Heart left ventricle (tissue), 16 donors: ENCODE measurements at places on chromosomes 3 and 15. TPM values are rescaled to one million over a fixed set of nuclear protein-coding genes. Genes with fewer than 3 reads are reported as not detected.

- no peak for DNase-seq
Observed at GRCh38 chr3:142148044-142148791, 1.1 kb downstream of the TFDP2 start.

DNA sequence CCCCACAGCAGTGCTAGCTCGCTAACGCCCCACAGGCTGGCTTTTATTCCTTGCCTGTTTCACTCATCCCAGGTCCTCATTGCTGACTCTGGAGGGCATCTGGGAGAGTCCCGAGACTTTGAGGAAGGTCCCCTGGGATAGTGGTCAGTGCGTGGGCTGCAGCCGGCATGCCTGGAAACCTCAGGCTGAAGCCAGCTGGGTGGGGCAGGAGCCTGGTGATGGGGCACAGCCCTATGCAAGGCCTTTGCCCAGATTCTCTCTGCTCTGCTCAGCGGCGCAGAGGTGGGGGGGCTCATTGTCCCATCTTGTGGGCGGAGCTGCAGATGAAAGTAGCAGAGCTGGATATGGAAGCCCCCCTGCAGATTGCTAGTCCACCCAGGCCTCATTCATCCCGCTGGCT lies 55.7 kb upstream of the SMAD6 start:
- DNase-seq, result peak; percentile 52

GRCh38 chr3:186217820-186218164 lies 108.9 kb upstream of the ETV5 start:
- DNase-seq, result no peak

GRCh38 chr15:53591041-53591440 lies 168.4 kb downstream of the WDR72 start:
- DNase-seq, result no peak

- DNase-seq, result no peak
Observed at GRCh38 chr3:144039661-144040060, 68.0 kb downstream of the DIPK2A start.

- DNase-seq, result no peak
Observed at GRCh38 chr3:101351829-101352228, 31.5 kb upstream of the IMPG2 start.

DNA sequence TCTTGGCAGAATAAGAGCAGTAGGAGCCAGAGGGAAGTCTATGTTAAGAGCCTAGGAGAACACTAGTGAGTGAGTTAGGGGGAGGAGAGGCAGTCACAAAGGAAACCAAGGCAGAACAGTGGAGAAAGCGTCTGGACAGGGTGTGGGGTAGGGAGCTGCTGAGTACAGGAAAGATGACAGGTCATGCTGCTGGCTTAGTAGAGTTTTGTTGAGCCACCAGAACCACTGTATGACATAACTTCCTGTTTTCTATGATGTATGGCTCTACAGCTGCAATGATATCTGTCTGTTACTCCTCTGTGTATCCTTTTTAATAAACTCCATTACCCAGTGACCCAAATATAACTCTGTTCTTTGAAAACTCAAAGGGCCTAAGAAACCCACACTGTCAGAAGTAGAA lies 10.6 kb upstream of the STT3B start:
- DNase-seq, result no peak

Gene MORC1
- not detected for total RNA-seq

Gene SCAANT1
- total RNA-seq, result not detected
